ENCODE measurements at places on chromosomes 5 and 9. TPM values are rescaled to one million over a fixed set of nuclear protein-coding genes. Genes with fewer than 3 reads are reported as not detected.

PGM5 gene
- total RNA-seq, result 3.9 TPM

GRCh38 chr9:16155878-16156277, 603.0 kb downstream of the CCDC171 start:
- DNase-seq, result no peak

- no peak for DNase-seq
Measured at GRCh38 chr9:78297672-78297961, 692 bp downstream of the PSAT1 start.

SPINK4 gene
- total RNA-seq, result not detected

GFI1B gene
- not detected for total RNA-seq

DNA sequence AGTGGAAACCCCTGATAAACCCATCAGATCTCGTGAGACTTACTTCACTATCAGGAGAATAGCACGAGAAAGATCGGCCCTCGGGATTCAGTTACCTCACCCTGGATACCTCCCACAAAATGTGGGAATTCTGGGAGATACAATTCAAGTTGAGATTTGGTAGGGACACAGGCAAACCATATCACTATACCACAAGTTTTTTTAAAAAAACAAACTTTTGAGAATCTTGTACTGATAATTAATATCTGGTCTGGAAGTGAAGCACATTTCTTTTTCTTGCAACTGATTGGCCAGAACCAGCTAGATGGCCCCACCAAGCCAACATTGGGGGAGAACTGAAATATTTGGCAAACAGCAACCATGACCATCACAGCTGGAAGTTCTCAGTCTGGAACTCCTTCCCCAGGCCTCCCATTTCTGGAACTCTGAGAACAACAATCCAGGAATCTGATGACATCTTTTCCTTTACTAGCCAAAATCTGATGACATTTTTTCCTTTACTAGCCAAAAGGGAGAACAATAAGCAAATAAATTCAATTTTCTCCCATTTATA, 51.8 kb upstream of the CDKN2B start:
- DNase-seq, result no peak

DNA sequence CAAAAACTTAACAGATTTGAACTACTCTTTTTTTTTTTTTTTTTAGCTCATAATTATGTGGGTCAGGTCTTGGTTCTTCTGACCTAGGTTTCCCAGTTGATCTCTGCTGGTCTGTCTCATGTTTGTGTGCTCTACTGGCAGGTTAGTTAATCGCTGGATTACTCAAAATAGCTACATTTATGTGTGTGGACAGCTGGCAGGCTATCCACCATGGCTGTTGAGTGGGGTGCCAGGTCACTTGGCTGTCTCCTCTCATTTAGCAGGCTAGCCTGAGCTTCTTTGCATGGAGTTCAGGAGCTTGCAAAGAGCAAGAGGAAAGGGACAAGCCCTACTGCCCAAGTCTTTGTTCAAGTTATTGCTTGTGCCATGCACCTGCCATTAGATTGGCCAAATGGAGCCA, 9.3 kb downstream of the ADCY2 start:
- DNase-seq, result no peak

WDR38 gene
- not detected for total RNA-seq

Data from progenitor cell of endocrine pancreas (in vitro differentiated cells).